ENCODE measurements at places on chromosomes 2 and 18.

DNA sequence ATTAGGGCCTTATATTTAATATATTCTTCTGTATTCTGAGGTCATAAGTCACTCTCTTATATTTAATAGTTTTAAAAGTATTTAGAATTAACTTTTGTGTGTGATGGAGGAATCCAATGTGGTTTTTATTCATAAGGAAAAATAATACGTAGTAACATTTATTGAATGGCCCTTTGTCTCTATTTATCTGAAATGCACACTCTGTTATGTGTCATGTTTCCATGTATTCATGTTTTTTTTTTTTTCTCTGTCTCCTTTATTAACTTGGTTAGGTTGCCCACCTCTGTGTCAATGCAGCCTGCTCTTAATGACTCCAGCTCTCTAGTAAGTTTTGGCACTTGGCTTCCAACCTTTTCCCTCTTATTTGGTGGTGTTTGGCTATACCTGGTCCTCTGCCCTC is 33.8 kb downstream of the RNF144A start:
- DNase-seq: no peak

- DNase-seq: no peak
Measured at GRCh38 chr18:40036861-40037260, 1918.2 kb upstream of the PIK3C3 start.

GRCh38 chr18:2423761-2424160 is 147.5 kb downstream of the METTL4 start:
- no peak for DNase-seq

DNA sequence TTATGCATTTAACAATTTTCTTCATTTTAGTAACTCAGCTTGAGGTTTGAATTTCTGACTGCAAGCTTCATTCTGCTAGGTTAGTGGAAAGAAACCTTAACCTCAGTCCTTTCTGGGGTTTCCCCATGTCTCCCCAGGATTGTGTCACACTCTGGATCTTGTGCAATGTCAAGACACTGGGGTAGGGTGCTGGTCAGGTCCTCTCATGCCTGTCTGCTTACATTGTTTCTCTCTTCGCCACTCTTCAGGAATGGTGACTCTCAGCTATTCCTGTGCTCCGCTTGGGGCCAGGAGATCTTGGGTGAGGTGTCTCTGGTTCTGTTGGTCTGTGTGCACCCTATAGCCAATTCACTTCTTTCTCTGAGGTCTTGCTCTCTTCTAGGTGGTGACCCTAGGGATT is 23.9 kb downstream of the CTLA4 start:
- DNase-seq: no peak

DNA sequence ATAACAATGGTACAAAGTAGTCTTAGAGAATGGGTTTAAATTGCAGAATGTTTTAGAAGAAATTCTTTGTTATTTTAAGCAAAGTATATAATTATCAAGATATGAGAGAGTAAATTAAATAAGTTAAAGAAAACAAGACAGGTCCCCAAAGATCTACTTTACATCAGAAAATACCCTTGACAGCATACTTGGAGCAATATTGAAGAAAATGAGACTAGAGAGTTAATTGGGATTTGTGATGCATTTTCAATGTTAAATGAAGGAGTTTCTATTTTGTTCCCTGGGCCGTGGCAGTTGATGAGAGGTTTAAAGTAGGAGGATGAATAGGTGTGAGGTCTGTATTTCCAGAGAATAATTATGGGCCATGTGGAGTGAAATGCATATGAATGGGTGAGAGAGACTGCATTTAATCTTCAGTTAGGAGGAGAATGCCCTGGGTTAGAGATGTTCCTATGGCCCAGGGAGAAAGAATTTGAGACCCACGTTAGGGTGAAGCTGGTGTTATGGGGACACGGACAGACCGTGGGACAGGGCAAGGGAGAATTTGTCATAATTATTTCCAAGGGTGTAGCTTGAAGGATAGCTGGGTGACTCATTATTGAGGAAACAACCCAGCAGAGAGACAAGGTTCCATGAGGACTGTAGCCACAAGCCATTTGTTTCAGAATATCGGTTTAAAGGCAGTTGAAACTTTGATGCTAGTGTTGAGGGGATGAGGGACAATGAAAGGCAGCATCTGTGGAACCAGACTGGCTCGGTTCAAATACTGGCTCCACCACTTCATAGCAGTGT is 22.7 kb downstream of the MGAT5 start:
- DNase-seq: no peak

All from glomerular endothelial cell (primary cell).